Stimulated activated CD8-positive, alpha-beta memory T cell treated with anti-CD3 and anti-CD28 coated beads, Interleukin-15, amount 100 ng/mL, for 24 hours (primary cell): ENCODE measurements at places on chromosomes 2 and 18.

DNA sequence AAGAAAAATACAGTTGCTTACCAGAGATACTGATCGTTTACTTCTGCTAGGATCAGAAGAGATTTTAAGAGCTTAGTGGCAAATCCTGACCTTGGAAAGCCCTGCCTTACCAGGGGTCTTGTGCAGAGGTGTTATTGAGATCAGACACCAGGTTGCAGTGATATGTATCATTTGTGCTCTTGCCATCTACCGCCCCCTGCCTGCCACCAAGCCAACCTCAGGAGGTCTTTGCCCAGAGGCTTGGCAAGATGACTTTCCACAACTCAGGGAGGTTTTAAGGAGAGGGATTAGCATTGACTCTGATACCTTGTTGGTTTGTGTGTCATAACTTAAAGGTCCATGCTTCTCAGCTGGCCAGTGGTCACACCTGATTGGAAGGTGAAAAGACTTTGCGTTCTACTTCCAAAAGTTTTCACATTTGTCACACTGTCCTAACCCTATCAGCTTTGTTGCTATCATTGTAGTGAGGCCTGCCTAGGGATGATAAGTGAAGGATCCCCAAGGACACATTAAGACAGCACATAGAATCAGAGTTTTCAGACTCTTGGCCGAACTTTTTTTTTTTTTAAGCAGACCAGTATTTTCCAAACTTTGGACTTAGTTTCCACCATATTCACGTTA, 46.2 kb upstream of the MGAT5 start:
- no peak for DNase-seq

DNA sequence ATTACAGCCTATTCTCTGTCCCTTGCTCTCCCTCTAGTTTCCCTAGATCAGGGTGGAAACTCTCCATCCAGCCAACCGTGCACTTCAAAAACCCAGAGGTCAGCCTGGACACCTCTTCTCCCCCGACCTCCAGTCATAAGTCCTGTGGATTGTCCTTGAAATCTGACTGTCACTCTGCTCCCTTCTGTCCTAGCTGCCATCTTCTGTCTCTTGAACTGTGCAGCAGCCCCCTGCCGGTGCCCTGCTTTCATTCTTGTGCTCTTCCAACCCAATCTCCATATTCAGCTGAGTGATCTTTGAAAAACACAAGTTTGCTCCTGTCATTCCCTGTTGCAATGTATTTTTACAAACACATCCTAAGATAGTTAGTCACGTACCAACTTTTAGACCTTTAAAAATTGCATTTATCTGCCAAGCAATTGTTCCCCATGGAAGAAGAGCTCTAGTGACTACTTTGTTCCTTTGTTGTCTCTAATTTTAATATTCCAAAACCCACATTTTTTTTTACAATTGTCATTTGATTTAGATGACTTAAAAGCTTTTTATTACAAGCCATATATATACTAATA, 254.3 kb downstream of the CAMKMT start:
- no peak for DNase-seq

GRCh38 chr2:11296401-11296800, 48.0 kb downstream of the ROCK2 start:
- no peak for DNase-seq

DNA sequence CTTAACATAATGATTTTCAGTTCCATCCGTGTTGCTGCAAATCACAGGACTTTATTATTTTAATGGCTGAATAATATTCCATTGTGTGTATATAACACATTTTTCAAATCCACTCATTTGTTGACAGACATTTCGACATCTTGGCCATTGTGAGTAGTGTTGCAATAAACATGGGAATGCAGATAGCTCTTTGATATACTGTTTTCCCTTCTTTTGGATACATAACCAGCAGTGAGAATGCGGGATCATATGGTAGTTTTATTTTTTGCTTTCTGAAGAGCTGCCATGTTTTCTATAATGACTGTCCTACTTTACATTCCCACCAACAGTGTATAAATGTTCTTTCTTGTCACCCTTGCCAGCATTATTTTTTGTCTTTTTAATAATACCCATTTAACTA, 420.3 kb upstream of the CHAC2 start:
- no peak for DNase-seq

DNA sequence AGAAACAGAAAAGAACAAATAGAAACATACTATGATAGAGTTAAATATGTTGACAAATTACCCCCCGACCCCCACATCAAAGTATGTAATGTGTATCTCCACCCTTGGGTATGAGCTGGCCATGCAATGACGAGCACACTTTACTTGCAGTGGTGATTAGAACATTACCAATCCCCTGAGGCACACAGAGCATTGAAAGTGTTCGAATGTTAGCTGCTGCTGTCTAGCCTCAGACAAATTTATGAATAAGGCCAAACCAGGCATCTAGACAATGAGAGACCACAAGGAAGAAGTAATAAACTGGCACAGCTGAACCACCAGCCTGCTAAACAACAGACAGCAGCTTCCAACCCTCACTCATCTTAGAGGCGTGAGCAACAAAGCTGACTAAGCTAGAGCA, 380.5 kb downstream of the DSEL start:
- no peak for DNase-seq

- DNase-seq = no peak
Observed at GRCh38 chr2:15746703-15747550, 155.3 kb downstream of the DDX1 start.

GRCh38 chr2:174020926-174021662, 55.9 kb upstream of the SP3 start:
- no peak for DNase-seq

DNA sequence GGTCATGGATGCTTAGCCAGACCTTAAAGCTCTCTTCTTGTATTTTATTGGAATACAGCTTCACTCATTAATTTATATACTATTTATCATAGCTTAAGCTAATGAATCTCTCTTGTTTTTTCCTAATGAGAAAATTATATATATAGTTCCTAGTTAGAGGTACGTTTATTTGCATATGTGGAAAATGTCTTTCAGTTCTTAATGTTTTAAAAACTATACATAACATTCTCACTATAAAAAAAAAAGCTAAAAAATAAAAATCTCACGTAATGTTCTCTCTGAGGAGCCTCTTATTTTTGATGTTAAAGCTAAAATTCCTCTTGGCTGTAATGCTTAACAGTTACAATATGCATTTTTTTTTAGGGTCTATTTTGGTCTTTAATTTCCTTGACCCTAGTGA, 16.6 kb downstream of the UGP2 start:
- no peak for DNase-seq

GRCh38 chr2:239609162-239609561, 208.3 kb upstream of the HDAC4 start:
- no peak for DNase-seq

GRCh38 chr2:66171530-66171929, 263.4 kb upstream of the MEIS1 start:
- no peak for DNase-seq

- no peak for DNase-seq
Observed at GRCh38 chr2:36831185-36831584, 134.7 kb downstream of the VIT start.

DNA sequence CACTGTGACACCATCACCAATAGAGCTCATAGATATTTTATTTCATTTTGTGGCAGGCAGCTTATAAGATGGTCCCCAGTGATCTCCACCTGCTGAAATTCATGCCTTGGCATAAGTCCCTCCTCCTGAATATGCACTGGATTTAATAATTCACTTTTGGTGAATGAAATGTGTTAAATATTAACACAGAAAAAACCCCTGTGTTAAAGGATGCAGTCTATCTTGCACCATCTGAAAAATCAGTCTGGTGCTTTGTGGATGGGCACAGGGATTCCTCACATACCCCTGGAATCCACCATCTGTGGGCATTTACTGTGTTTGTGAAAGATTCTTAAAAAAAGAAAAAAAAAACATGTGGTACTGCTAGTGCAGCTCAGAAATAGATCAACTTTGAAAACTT, 26.1 kb upstream of the WIPF1 start:
- DNase-seq = no peak

- no peak for DNase-seq
Observed at GRCh38 chr18:34840256-34840826, 130.2 kb downstream of the DTNA start.

- DNase-seq = no peak
Observed at GRCh38 chr18:35178260-35178659, 62.6 kb upstream of the ZNF397 start.

DNA sequence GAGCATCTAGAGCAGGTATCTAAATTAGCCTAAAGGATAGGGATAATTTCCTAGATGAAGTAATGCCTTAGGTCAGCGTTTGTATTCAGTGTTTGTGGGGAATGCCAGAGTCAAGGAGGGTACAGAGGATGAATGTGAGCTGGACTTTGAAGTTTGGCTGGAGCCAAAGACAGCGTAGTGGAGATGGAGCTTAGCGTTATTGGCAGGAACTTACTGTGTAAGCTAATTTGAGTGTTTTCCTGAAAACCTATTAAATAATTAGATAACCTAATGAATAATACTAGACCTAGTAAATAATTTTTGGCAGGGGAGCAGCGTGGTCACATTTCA, 4.2 kb downstream of the RNF138 start:
- no peak for DNase-seq

GRCh38 chr2:73007991-73008765, 63.3 kb downstream of the SFXN5 start:
- DNase-seq = no peak

- DNase-seq = no peak
Observed at GRCh38 chr18:22871809-22872525, 61.2 kb upstream of the RBBP8 start.

DNA sequence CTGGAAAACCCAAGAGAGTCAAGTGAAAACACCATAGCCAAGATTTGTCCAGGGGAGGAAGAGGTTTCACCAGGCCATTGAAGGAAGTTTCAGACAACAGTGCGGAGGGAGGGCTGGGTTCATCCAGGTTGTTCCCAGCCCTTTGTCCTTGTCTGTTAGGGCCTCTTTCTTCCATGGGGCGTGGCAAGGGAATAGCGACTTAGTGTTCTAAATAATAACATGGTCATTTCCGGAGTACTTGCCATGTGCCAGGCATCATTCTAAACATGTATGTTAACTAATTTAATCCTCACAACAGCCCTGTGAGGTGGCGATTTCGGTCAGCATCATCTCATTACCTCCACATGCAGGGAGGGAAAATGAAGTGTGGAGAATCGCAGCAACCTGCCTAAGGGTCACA, 77.3 kb downstream of the TCF7L1 start:
- DNase-seq = no peak

GRCh38 chr2:88176352-88176984, 6.3 kb downstream of the THNSL2 start:
- DNase-seq = no peak
